ENCODE measurements at places on chromosomes 12 and 14.

DNA sequence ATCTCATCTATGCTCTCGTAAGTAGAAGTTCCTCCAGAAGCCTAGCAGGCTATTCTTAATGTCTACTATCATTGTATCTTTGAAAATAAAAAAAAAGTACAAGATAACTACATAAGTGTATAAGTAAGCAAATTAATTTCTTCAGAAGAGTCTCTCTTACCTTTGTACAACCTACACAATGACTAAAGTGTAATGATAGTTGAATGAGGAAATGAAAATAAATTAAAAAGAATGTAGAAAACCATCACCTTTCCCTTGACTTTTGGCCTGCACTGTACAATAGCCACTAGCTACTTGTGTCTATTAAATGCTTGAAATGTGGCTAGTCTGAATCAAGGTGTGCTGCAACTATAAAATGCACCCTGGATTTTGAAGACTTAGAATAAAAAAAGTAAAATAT, 229.9 kb upstream of the FOXN3 start:
- DNase-seq = no peak

GRCh38 chr12:43283206-43283605, 268.8 kb downstream of the ADAMTS20 start:
- no peak for DNase-seq

- DNase-seq = no peak
Measured at GRCh38 chr12:90064852-90065801, 356.5 kb upstream of the ATP2B1 start.

DNA sequence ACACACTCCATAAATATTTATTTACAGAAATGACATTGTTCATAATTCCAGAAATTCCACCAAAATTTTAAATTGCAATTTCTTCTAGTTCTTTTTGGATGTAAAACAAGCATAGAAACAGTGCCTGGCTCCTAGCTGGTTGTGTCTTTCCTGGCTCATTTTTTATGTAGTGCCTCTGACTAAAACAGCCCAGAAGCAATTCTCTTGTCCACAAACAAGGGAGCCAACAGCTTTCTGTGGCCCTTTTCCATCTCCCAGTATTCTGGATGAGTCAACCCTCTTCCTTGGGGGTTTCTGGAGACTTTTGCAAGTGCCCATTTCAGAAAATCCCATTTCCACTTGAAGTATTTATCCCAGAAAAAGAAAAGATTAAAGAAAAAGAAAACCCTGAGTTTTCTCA, 141.4 kb downstream of the PHLDA1 start:
- no peak for DNase-seq

- DNase-seq = no peak
Measured at GRCh38 chr14:23148591-23149249, 29.7 kb upstream of the CEBPE start.

DNA sequence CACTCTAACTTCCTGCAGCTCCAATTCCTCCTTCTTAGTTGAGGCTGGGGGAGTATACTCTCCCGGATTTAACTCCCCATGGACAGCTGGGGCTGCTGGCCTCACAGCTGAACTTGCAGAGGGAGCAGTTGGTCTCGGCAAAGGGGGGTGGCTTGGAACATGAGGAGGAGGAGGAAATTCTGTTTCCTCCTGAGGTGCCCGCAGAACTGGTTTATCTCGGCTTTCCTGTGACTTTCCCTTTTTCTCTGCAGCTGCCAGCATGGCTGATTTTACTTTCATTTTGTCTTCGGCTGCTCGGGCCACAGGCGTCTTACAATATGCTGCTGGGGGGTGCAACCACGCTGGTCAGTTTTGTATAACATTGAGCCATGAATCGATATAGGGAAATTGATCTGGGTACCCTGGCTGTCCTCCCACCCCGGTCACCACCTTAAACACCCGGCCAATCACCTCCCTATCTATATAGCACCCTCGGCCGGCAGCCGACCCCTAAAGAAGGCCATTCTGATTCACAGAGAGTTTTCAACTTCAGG, 1317.6 kb downstream of the TMEM121 start:
- peak; percentile 18 for DNase-seq

DNA sequence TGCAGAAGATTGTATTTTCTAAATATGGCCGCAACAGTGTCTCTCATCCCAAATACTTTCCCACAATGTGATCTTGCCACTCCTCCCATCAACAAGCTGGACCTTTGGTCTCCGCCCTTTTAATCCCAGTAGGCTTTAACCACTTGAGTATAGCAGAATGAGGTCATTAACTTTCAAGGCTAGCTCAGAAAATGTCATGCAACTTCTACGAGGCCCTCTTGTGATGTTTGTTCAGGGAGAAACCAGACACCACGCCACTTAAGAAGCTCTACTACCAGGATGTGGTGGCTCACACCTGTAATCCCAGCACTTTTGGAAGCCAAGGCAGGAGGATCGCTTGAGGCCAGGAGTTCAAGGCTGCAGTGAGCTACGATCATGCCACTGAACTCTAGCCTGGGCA, 20.1 kb upstream of the OR6J1 start:
- DNase-seq = no peak

- DNase-seq = no peak
Measured at GRCh38 chr14:35351897-35352273, 52.7 kb downstream of the NFKBIA start.

- no peak for DNase-seq
Measured at GRCh38 chr12:106080041-106080790, 58.5 kb downstream of the NUAK1 start.

- DNase-seq = no peak
Measured at GRCh38 chr12:32155041-32155440, 48.4 kb downstream of the BICD1 start.

- no peak for DNase-seq
Measured at GRCh38 chr12:15544589-15544988, 222.3 kb downstream of the PTPRO start.

DNA sequence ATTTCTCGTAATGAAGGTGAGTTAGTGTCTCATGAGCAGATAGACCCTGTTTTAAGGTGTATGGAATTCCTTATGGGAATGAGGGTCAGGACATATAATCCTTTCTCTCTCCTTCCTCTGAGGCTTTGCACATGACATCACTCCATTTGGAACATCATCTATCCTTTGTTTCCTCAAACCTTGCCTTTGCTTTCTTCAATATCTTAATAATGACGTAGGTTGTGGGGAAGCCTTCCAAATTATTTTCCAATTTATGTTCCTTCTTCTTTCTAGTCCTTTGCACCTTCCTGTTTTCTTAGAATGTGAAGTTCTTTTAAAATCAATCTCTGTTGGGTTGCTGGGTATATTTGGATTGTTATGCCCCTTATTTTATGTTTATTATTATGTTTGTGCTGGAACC, 502.9 kb upstream of the STXBP6 start:
- no peak for DNase-seq

GRCh38 chr12:84825149-84825548, 87.5 kb downstream of the SLC6A15 start:
- DNase-seq = no peak

DNA sequence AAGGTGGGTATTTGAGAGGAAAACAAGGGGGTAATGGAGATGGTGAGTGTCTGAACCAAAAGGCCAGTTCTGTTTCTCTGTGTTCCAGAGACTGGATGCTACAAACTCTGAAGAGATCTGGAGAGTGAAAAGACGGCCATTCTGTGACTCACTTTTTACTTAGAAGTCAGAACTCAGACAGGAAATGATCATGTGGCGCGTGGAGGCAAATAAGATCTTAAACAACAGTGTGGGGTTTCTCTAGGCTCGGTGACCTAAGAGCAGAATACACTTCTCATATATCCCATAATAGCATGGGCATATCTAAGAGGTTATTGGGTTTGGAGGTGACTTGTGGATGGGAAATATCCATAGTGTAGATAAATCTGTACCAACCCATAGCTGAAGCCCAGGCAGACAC, 463.5 kb downstream of the TMEM132D start:
- no peak for DNase-seq

GRCh38 chr14:99808515-99808914, 15.3 kb downstream of the EML1 start:
- no peak for DNase-seq

- DNase-seq = no peak
Measured at GRCh38 chr12:47846294-47846996, 26.7 kb upstream of the HDAC7 start.

DNA sequence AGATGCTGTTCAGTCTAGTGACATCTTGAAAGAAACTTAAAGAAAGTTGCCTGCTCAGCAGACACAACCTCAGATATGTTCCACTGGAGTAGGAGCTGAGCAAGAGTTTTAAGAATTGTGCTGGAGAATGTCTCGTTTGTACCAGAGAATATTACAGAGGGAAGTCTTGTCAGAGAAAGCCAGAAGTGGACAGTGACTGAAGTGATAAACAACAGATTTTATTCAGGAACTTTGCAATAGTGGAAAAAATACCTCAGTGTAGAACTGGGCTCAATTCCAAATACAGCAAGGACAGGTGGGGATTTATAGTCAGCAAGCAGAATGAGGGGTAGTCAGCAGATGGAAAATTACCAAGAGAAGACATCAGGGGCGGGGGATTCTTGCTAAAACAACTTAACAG, 18.6 kb downstream of the ZDHHC17 start:
- DNase-seq = no peak

DNA sequence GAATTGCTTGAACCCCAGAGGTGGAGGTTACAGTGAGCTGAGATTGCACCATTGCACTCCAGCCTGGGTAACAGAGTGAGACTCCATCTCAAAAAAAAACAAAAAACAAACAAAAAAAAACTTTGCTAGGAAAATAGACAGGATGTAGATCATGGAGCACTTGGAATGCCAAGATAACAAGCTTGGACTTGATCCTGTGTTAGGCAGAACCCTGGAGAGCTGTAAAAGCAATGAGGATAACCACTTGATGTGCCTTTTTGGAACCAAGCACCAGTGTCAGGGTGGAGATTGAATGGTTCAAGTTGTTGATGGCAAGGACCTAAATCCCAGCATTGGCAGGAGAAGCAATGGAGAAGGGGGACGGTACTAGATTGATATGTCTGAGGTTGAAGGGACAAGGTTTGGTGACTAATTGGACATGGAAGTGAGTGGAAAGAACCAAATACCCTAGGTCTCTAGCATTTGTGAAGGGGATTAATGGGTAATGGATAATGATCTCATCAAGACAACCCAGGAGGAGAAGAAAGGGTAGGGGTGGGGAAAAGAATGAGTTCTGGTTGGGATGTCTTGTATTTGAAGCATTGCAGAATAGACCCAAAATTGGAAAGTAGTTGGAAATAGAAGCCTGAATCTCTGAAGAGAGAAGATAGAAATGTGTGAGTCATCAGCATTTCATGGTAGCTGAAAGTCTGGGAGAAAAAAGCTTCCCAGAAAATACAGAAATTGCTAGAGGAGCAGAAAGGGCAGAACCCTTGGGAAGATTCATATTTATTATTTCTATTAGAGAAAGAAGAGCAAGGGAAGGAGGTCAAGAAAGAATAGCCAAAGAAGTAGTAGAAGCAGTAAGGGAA, 176.7 kb downstream of the NUAK1 start:
- DNase-seq = no peak

GRCh38 chr12:50742776-50743175, 21.1 kb upstream of the ATF1 start:
- no peak for DNase-seq

GRCh38 chr12:89353823-89354611, 1.7 kb upstream of the DUSP6 start:
- peak; percentile 60 for DNase-seq

- DNase-seq = no peak
Measured at GRCh38 chr12:110744151-110744571, 1.5 kb upstream of the PPP1CC start.

GRCh38 chr12:52697058-52697582, 6.2 kb downstream of the KRT77 start:
- no peak for DNase-seq

GRCh38 chr12:52306731-52307130, 14.5 kb downstream of the KRT83 start:
- DNase-seq = no peak

GRCh38 chr12:105092336-105092735, 8.1 kb upstream of the ALDH1L2 start:
- DNase-seq = no peak

DNA sequence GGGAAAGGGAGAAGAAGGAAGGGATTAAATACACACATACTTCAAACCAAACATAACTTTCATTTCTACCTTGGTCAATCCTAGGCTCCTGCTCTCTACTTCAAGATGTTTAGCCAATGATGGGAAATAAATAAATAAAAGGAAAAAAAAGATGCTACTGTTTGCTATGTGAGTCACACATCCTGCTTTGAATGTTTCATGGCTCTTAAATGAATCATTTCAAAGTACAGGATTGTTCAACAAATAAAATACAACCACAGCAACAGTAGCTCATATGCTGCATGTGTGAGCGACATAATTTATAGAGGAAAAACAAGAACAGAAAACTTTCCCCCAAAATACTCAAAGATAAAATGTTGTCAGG, 54.3 kb upstream of the NPFF start:
- no peak for DNase-seq

DNA sequence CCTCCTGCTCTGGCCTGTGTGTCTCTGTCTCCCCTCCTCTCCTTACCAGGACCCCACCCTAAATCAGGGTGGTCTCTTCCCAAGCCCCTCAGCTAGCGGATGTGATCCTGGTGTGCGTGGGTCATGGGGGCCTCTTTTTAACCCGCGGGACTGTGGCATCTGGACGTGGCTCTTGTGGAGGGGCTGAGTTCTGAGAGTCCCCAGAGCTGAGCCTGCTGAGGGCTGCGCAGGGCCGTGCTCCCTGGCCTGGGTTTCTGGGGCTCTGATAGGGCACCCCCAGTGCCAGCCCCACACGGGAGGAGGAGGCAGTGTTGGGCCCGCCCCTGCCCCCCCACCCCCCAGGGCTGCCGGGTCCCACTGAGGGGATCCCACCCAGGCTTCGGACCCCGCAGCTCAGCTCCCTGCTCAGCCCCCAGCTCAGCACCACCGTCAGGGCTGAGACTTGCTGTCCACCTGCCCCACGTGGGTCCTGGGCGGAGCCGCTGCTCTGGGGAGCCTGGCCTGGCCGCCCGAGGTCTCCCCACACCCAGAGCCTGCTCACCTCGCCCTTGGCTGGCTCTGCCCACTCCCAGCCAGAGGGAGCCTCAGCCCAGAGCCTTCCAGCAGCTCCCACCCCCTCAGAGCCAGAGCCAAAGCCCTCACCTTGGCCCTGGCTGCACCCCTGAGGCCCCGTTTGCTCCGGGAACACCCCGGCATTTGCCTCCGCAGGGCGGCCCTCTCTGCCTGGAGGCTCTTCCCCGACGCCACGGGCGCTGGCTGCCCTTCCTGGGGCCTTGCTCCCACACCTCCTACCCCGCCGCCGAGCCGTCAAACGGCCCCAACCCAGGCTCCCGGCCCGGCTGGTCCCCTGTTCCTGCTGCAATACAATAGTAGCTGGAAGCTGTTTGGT, 31.5 kb downstream of the NOC4L start:
- no peak for DNase-seq
